Activated CD8-positive, alpha-beta T cell treated with anti-CD3 and anti-CD28 coated beads, Interleukin-2, amount 10 ng/mL, durations not matched to agents 7 days and 5 days (primary cell): ENCODE measurements at places on chromosomes 3 and 15. TPM values are rescaled to one million over a fixed set of nuclear protein-coding genes. Genes with fewer than 3 reads are reported as not detected.

Gene PTH1R
- total RNA-seq: not detected

GRCh38 chr15:100115711-100116090 is 226.1 kb downstream of the ADAMTS17 start:
- no peak for DNase-seq

- no peak for DNase-seq
These were observed 331.0 kb downstream of the ZBTB20 start for GRCh38 chr3:114816052-114816451.

- DNase-seq: no peak
These were observed 169.1 kb upstream of the CCDC54 start for GRCh38 chr3:107208100-107208499.

- peak; percentile 65 for DNase-seq
These were observed 28.8 kb downstream of the LYSMD4 start for GRCh38 chr15:99704444-99704838.

DNA sequence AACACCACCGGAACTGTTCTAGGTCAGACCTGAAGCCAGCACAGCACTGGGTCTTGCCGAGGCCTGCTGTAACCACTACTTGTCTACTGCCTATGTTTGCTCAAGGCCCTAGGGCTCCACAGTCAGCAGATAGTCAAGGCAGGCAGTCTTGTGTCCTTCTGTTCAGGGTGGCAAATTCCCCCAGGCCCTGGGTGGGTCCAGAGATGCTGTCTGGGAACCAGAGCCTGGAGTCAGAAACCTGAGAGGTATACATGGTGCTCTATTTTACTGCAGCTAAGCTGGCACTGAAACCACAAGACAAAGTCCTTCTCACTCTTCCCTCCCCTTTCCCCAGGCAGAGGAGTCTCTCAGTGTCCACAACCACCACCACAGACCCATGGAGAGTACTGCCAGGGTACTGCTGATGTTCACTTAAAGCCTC is 89.9 kb downstream of the BBX start:
- no peak for DNase-seq

Gene LINGO1
- not detected for total RNA-seq

Gene ANKRD34C
- total RNA-seq: not detected

DNA sequence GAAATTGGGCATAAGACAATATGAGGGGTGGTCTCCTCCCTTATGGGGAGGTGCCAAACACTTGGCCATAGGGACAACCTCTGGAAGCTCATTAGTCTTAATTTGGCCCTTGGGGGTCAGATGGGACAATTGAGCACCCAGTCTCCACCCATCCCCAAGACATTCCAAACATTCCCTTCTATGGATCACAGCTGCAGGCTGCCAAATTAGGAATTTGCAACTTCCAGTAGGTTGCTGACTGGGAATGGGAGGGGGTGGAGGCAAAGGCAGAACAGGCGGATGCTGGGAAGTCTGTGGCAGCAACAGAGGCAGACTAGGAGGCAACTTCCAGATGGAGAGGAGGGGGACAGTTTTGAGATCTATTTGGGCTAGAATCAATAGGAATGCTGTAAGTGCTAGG is 1.4 kb upstream of the PDHB start:
- no peak for DNase-seq

GRCh38 chr3:110430146-110430545 is 641.5 kb upstream of the NECTIN3 start:
- no peak for DNase-seq

DNA sequence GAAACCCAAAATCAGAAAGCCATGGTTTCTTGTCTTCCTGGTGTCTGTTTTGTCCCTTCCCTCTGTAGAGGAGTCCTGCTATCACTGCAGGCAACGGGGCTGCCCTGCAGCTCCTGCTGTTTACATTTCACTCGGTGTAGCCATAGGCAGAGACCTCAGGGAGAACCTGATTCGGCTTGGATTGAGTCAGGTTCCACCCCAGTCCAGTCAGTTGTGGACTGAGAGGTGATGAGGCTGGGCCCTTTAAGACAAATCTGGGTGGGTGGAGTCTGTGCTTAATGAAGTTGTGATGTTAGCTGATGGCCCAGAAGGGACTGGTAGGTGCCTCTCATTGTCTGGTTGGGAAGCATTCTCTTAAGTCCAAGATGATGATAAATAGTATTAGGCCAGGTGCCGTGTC is 35.7 kb downstream of the FLNB start:
- DNase-seq: no peak

DNA sequence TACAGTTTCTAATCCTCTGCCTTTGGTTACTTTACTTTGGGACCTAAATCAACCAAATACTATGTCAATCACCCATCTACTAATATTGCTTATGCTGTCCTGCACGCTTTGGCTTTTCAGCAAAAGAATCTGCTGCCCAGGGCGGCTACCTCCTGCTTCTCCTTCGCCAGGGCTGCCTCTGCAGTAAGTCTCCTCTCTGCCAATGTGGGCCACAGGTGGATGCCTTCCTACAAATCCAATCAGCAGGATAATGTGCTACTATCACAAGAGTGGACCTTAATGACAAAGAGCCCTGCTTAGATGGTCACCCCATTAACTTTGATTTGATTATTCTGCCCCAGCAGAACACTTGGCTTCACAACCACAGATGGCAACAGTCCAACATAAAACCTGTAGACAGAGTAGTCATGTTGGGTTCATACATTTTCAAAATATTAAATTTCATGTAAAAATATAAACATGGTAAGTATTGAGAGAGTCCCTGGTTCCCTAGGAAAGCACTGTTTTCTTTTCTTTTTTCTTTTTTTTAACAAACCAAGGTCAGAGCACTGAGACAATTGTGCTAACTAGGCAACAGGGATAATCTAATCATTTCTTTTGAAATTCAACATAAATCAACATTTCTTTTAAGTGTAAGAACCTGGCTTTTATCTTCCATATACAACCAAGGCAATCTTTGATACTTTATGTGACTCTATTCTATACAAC is 298.3 kb downstream of the ZBTB20 start:
- no peak for DNase-seq

DNA sequence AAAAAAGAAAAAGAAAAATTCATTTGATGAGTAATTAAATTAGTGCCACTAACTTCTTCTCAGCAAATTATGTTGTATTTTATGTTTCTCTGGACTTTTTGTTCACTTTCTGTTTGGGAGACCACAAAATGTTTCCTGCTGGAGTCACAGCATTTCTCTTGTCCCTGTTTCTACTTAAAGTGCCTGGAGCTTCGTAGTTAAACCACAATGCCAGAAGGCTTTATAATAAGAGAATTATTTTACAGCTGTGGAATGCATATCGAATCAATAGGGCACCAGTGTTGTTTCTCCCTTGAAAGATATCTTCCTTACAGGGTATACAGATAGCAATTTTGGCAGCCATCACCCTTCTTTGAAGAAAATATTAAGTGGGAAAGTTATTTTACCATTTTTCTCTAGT is 3.2 kb downstream of the DTWD1 start:
- no peak for DNase-seq

GRCh38 chr3:17013050-17013449 is 128.3 kb downstream of the PLCL2 start:
- no peak for DNase-seq

Gene MME
- not detected for total RNA-seq

DNA sequence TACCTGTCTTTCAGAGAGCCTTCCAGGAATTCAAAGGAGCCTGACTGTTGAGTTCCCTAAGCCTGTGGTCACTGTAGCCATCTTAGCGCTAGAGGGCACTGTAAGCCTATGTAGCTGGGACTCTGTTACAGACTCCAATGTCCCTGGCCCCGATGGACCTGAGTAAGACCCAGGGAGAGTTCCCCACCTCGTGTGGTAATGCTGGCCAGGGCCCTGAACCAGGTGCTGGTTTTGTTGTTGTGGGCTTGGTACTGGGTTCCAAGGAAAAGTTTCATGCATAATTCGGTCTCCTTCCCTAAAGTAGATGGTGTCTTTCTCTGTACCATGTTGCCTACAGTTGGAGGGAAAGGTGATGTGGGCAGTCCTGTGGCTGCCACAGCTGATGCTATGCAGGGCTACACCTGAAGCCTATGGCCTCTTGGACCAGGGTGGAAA is 32.4 kb downstream of the CDAN1 start:
- peak; percentile 76 for DNase-seq

Gene PPARG
- not detected for total RNA-seq

GRCh38 chr15:73685981-73686380 is 1.8 kb downstream of the CD276 start:
- DNase-seq: no peak

DNA sequence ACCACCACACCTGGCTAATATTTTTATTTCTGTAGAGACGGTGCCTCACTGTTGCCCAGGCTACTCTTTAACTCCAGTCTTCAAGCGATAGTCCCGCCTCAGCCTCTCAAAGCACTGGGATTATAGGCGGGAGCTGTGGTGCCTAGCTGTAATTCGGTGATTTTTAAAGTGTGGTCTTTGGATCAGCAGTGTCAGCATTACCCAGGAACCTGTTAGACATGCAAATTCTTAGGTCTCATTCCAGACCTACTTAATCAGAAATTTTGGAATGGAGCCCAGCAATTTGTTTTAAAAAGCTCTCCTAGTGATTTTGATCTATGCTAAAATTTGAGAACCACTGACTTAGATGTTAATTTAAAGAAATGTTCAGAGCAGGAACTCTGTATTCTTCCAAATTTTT is 51.9 kb downstream of the GOLM2 start:
- no peak for DNase-seq

GRCh38 chr3:39502838-39503145 is 35.3 kb downstream of the MOBP start:
- no peak for DNase-seq

GRCh38 chr3:24596626-24597025 is 102.0 kb upstream of the THRB start:
- no peak for DNase-seq

- DNase-seq: no peak
These were observed 94.7 kb upstream of the TGFBR2 start for GRCh38 chr3:30511524-30512251.

- DNase-seq: no peak
These were observed 7.1 kb downstream of the CSPG5 start for GRCh38 chr3:47571391-47572175.
